Epithelial cell of esophagus (primary cell): ENCODE measurements at places on chromosomes 6 and 20.

- DNase-seq, result no peak
Measured at GRCh38 chr6:109036574-109037294, 57.9 kb downstream of the SESN1 start.

- no peak for DNase-seq
Measured at GRCh38 chr6:3482869-3483268, 26.0 kb upstream of the SLC22A23 start.

- no peak for DNase-seq
Measured at GRCh38 chr6:29255530-29255929, 46.0 kb upstream of the OR14J1 start.

- no peak for DNase-seq
Measured at GRCh38 chr6:16355699-16356446, 117.5 kb downstream of the GMPR start.

DNA sequence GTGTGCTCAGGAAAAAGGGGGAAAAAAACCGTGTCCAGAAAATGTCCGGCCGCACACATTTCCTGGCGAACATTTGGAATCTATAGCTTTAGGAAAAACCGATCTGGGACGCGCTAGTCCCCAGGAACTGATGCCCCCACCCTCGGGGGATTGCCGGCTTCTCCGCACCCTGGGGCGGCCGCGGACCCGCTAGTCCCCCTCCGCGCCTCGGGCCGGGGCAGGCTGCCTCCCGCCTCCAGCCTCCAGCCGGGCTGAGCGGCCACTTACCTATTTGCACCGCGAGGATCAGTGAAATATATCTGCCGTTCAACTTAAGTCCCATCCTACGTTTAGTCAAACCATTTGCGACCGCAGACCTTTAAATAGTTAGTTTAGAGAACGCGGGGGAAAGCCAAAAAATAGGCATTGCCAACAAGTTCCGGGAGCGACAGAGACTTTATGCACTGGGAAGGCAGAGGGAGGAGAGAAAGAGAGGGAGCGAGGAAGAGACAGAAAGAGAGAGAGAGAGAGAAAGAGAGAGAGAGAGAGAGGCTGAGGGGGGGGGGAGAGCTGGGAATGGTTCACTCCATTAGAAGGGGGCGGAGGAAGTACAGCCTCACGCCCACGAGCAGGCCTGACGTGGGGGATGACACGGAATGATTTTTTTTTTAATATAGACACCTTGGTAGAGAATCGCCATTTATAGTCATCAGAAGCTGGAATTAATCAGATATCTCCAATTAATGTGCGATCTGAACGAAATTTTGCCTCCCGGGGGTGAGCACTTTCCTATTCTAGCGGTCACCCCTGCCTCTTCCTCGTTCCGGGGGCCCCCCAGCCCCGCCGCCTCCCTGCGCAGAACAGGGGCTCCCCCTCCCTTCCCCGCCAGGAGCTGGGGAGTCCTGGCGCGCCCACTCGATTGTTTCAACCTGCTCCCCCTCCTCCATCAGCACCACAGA lies at the start of gene NRN1:
NRN1 (minus strand) TSS at position 498 of the 938 bp plus-strand sequence; CDS start at position 322, 176 bp downstream.
- no peak for DNase-seq

DNA sequence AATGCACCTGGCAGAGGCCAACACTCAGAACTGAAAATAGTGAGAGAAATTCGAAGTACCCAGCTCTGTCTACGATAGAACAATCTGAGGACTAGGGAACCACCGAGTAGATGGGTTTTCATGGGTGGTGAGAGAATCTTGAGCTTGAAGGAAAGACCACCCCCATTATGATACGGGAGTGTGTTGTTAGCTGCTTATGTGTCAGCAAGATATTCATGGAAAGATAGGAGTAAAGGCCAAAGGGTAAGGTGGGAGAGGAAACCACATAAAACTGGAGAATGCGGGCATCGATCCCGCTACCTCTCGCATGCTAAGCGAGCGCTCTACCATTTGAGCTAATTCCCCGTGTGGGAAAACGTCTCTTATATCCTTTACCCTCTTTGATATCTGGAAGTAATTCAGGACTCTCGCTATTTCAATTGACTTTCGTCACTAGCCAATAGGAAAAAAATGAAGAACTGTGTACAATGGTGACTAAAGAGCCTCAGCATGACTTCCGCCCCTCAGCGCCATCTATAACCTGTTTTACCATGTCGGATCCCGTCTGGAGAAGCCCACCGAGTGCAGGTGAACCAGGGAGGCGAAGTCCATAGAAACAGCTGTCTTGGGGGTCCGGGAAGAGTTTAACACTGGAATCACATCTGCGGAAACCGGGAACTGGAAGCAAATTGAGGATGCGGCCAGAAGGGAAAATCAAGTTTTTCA lies 25.0 kb upstream of the ABT1 start:
- DNase-seq, result peak; percentile 89

DNA sequence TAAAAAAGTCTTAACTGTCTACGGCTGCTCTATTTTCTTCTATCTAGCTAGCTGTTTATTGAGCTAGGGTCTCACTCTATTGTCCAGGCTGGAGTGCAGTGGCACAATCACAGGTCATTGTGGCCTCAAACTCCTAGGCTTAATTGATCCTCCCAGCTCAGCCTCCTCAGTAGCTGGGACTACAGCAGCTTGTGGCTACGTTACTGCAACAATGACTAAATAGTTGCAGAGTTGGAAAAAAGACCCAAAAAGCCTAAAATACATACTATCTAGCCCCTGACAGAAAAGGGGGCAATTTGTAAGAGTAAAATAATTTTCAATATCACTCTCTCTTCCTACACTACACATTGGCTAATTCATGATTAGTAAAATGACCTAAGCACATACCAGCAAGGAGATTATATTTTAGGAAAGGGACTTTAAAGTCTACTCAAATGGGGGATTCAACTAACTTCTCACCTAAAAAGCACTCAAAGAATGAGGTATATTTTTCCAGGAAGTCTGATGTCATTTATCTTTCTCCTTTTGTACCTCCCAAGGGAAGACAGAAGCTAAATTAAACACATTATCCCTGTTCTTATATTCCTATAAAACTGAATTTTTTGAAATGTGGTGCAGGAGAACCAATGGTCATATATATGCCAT lies 82.8 kb downstream of the ZMYND8 start:
- no peak for DNase-seq

DNA sequence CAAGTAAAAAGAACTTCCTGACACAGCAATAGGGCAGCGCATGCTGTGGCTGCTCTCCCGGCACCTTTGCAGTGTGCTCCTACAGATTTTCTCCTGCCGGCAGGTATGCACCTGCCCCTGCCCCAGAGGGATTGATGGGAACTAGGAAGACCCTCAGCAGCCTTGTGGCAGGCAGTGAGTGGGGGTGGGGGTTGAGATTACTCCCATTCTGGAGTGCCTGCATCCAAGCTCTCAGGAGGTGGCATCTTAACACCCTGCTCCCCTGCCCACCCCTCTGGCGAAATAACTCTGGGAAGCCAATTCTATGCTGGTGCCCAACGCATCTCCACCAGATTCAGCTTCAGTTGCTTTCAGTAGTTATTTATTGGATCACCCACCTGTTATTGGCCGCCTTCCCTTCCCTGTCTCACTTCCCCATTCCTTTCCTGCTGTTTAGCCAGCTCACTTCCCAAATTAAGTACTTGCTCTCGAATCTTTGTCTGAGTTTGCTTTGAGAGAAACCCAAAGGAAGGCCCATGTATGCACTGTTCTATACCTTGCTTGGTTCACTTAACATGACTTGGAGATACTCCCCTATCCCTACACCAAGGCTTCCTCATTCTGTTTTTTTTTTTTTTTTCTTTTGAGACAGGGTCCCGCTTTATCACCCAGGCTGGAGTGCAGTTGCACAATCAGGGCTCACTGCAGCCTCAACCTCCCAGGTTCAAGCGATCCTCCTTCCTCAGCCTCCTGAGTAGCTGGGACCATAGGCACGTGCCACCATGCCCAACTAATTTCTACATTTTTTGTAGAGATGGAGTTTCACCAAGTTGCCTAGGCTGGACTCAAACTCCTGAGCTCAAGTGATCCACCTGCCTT lies 29.3 kb upstream of the SLC23A2 start:
- no peak for DNase-seq

DNA sequence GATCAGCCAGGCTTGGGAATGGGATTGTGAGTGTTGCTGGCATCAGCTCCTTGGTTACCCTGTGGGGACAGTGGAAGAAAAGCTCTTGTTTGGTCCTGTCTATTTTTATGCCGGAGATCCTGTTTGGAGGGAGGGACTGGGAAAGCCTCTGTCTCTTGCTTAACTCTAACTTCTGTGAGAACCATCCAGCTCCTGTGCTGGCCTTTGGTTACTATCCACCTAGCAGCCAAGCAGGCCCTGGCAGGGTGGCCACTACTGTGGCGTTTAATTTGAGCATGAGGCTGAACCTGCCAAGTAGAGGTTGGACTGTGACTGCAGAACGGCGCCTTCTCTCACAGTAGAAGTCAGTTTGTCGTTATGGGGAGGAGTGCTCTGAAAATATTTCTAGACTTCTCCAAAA lies 193.3 kb downstream of the UTRN start:
- DNase-seq, result no peak

DNA sequence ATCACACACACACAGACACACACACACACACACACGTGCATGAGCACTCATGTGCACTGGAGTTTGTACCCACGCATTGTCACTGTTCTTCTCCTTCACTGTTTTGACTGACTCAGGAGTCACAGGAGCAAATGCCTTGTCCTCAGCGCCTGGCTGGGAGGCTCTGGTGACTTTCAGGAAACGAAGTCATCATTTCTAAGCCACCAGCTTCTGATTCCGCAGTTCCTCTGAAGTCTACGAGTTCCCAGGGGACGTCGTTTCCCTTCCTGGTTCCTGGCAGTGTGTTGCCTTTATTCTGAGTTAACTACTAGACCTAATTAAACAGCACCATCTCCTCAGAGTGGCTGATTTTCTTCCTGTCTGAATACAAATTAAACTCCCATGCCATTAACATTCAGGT lies 82.2 kb upstream of the PMEPA1 start:
- no peak for DNase-seq

- no peak for DNase-seq
Measured at GRCh38 chr20:12965212-12965869, 43.4 kb upstream of the SPTLC3 start.

- no peak for DNase-seq
Measured at GRCh38 chr6:46440641-46441040, 50.6 kb downstream of the RCAN2 start.

DNA sequence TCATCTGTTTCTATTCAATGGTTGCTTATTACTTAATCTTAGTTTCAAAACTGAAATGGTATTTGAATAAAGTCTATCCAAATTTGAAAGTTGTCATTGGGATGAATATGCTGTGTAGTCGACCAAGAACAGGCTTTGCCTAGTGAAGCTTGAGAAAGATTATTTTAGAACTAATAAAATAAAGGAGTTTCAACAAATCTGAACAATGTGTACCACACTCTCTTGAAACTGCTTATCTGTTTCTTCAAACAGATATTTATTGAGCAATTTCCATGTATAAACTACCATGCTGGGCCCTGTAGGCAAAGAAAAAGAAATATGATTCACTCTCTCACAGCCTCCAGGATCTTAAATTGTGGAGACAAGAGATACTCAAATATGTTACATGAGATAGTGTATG lies 174.4 kb downstream of the OGFRL1 start:
- DNase-seq, result no peak

GRCh38 chr6:28808383-28808782 lies 115.4 kb downstream of the TRIM27 start:
- no peak for DNase-seq

DNA sequence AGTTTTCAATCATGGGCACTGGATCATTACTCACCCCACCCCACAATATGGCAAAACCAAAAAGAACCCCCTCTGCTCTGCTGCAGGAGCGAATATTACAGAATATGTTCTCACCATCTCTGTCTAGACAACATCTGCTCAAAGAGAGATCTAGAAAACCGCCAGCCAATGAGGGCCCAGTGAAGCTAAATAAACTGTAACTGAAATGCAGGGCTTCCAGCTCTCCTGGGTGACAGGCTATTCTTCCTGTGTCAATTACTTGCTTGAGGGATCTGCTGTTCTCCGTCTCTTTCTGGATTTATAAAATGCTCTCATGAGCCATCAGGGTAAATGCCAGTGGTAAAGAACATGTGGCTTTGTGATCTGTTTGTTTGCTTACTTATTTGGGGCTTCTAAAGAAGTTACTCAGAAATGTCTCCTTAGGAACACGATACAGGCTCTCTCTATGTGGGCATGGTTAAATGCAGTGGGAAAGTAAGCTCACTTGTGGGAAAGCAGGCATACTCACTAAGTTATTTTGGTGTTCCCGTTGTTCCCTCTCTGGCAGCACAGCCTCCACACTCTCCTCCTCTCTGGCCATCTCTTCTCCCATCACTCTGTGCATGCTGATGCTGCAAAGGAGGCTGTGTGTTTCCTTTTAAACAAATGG lies 44.8 kb downstream of the TTI1 start:
- DNase-seq, result no peak

- peak; percentile 85 for DNase-seq
Measured at GRCh38 chr6:132333639-132334520, 67.4 kb downstream of the MOXD1 start.

- DNase-seq, result no peak
Measured at GRCh38 chr20:24157213-24157612, 168.6 kb upstream of the GGTLC1 start.

GRCh38 chr6:156884306-156884705 lies 107.1 kb downstream of the ARID1B start:
- DNase-seq, result no peak

- DNase-seq, result no peak
Measured at GRCh38 chr6:26538572-26538902, 371 bp downstream of the HMGN4 start.

- no peak for DNase-seq
Measured at GRCh38 chr6:112743323-112743722, 396.2 kb downstream of the RFPL4B start.

DNA sequence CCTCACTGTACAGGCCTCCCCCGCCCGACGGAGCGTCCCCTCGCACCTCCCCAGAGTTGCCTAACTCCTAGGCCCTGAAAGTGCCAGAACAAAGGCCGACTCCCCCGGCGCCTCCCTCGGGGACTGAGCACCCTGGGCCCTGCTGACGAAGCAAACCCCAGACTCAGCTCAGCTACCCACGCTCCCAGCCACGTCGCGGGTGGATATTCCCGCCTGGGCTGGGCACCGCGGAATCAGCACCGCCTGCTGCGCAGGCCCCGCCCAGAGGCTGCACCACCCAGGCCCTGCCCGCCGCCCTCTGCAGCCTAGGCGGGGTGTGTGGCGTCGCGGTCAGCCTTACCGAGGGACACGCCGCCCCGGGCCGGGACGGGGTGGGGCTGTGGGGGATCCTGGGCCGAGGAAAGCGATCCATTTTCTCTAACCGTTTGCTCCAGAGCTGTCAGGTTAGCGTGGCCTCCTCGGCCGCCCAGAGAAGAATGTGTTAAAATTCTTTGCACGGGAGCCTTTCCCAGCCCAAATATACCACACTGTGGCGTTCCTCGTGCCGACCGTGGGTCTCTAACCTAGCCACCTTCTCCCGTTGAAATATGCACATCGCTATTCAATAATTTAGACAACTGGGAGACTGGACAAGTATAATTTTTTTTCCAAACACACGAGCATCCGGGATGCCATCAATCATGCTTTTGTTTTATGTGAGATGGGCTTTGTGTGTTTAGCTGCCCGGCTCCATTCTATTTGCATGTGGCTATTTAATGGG lies 31.4 kb downstream of the TFAP2A start:
- DNase-seq, result peak; percentile 41

DNA sequence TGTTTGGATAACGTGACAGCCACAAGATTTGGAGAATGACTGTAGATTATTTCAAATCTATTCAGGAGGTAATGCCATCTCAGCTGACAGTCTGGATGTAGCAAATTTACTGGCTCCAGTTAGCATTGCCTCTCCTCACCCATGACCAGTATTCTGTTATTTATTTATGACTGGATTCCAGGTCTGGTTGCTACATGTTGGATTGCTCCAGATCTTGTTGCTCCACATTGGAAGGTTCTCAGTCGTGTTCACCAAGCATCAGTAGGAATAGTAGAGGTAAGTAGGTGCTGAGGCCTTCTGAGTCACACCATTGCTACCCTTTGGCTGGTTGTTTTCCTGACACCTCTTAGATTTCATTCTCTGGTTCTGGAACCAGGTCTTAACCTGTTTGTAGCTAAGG lies 69.5 kb upstream of the ELOVL5 start:
- DNase-seq, result peak; percentile 84
